A549 treated with Mapracorat at 1 μM for 4 hours (cell line): ENCODE measurements at places on chromosomes 4 and X. TPM values are rescaled to one million over a fixed set of nuclear protein-coding genes. Genes with fewer than 3 reads are reported as not detected.

The FAT4 gene
- 1.7 to 2.7 TPM (median 2.0 TPM) in 5 replicates for total RNA-seq

The CYSLTR1 gene
- not detected in 5 replicates for total RNA-seq

The SULT1E1 gene
- total RNA-seq = not detected in 5 replicates

The AVPR2 gene
- 0.11 to 0.22 TPM in 2 of 5 replicates, not detected in the others for total RNA-seq

The TRPC5OS gene
- not detected in 5 replicates for total RNA-seq

The FHDC1 gene
- 0.64 to 0.88 TPM (median 0.74 TPM) in 5 replicates for total RNA-seq

The NFKB1 gene
- total RNA-seq = 17.2 to 20.5 TPM (median 19.3 TPM) in 5 replicates

The TEC gene
- total RNA-seq = 1.7 to 2.5 TPM (median 1.9 TPM) in 5 replicates

The PITX2 gene
- total RNA-seq = 0.80 to 1.0 TPM (median 0.93 TPM) in 5 replicates

The NLGN4X gene
- total RNA-seq = 0.04 TPM in 2 of 5 replicates, not detected in the others

The SUPT20HL2 gene
- total RNA-seq = not detected in 5 replicates

The FAM9A gene
- not detected in 5 replicates for total RNA-seq

The ARHGAP10 gene
- 13.9 to 16.4 TPM (median 14.8 TPM) in 5 replicates for total RNA-seq

The BEX2 gene
- 7.1 to 12.1 TPM (median 11.3 TPM) in 5 replicates for total RNA-seq

The SYTL4 gene
- 2.0 to 4.4 TPM (median 3.0 TPM) in 5 replicates for total RNA-seq

The RAB33A gene
- total RNA-seq = 0.13 to 0.32 TPM (median 0.27 TPM) in 5 replicates

The CSN1S1 gene
- not detected in 5 replicates for total RNA-seq

The CLDN34 gene
- not detected in 5 replicates for total RNA-seq

The GAB3 gene
- total RNA-seq = 0.37 to 1.3 TPM (median 0.67 TPM) in 5 replicates

The PWWP3B gene
- not detected in 5 replicates for total RNA-seq

The COX7B2 gene
- total RNA-seq = not detected in 5 replicates

The MAP3K15 gene
- total RNA-seq = 1.7 to 2.2 TPM (median 2.0 TPM) in 5 replicates

The CENPVL2 gene
- not detected in 5 replicates for total RNA-seq

The PPARGC1A gene
- total RNA-seq = 0.02 to 0.10 TPM (median 0.04 TPM) in 4 of 5 replicates, not detected in the other

The EGF gene
- 0.31 to 0.49 TPM (median 0.38 TPM) in 5 replicates for total RNA-seq
